T-helper 2 cell (primary cell): ENCODE measurements at places on chromosomes 16 and 17.
A peak's percentile ranks its signal among the peaks of the same experiment; 100 is the strongest.

DNA sequence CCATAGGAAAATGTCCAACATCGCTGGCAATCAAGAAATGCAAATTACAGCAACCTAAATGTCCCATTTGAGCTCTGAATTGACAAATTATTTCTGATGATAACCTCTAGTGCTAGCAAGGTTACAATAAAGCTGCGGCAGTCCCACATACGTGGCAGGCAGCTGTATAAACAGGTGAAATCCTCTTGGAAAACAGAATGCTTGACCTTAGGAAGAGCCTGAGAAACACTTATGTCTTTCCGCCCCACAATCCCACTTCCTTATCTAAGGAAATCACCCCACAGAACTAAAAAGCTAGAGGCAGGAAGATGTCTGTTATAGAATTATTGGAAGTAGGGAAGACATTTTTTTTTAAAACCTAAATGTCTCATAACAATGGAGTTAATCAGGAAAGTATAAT is 154.3 kb downstream of the KATNIP start:
- no peak for DNase-seq

- DNase-seq: no peak
Observed at GRCh38 chr16:13377143-13377542, 475.7 kb downstream of the SHISA9 start.

DNA sequence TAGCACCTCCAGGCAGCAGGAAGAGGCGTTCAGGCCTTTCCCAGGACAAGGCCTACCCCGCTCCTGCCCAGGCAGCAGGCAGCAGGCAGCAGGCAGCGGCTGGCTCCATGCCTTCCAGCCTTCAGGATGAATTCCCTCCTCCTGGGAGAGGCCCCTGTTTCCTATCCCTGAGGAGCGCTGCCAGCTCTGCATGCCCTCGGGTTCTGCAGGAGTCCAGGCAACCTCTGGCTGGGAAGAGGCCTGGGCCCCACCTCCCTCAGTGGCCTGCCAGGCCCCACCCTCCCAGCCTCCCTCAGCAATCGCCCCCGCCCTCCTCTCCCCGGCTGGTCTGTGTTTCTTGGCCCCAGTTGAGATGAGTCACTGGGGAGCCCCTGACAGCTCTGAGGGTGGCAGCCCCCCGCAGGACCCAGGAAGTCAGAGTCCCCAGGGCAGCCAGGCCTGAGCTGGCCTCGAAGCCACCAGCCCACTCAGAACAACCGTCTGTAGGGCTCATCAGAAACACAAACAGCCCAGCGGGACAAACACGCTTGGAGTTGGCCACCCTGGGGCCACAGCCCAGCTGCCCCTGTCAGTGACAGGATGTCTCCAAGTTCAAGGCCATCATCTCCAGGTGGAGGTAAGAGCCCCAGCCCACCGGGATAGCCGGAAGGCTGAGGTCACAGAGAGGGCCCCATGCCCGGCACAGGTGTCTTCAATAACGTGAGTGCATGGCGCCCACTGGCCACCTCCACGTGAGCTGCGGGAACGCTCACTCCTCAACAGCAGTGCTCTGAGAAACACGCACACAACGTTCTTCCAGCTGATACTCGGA is 39.5 kb upstream of the CIBAR2 start:
- no peak for DNase-seq

DNA sequence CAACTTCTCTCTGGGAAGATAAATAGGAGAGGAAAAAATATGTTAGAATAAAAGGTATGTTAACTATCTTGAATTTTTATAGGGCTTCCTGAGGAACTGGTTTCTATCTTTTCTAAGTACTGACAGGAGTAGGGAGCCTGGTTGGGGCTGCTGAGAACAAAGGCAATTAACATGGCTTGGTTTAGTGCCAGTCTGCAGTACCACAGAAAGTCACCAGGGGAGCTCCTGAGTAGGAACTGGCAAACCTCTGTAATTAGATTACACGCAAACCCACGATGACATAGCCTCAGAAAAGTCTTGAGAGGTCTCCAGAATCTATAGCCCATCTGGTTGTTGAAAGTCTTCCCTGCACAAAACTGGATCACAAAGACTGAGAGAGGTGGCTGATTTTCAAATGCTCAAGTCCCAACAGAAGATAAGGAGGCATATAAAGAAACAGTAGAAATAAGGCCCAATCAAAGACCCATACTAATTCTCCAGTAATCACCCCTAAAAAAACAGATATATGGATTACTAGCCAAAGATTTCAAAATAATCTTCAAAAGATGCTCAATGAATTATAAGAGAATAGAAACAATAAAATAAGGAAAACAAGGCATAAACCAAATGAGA is 11.7 kb upstream of the CNTNAP4 start:
- DNase-seq: peak; percentile 29

- no peak for DNase-seq
Observed at GRCh38 chr16:87647431-87648185, 45.3 kb downstream of the JPH3 start.

- no peak for DNase-seq
Observed at GRCh38 chr17:71921796-71922195, 199.0 kb upstream of the SOX9 start.
